T-helper 1 cell (primary cell): ENCODE measurements at places on chromosomes 2 and 18.

DNA sequence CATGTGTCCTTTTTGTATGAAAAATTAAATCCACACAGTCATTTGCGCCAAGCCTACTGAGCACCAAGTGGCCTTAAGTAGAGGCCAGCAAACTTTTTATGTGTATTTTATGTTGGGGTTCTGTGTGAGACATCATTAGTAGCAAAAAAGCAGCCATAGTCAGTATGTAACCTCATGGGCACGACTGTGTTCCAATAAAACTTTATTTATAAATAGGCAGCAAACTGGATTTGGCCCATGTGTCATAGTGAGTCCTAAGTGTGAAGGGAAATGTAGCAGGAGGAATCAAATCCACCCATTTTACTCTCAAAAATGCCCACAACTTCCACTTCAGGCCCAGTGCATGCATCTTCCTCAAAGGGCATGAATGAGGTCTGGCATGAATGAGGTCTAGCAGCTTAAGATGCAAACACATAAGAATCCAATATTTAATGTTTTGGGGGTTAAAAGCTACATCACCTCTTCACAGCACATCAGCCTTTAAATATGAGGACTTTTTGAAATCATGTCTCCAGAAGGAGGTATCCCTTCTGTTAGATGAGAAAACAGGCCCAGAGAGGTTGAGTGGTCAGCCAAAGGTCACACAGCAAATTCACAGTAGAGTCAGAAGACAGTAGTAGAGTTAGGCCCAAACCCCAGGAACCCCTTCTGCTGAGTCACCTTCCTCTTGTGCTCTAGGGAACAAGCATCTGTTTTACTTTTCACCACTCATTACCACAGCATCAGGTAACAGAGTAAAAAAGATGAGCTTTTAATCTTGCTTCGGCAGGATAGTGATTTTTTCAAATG is 45.6 kb downstream of the MREG start:
- DNase-seq = no peak

DNA sequence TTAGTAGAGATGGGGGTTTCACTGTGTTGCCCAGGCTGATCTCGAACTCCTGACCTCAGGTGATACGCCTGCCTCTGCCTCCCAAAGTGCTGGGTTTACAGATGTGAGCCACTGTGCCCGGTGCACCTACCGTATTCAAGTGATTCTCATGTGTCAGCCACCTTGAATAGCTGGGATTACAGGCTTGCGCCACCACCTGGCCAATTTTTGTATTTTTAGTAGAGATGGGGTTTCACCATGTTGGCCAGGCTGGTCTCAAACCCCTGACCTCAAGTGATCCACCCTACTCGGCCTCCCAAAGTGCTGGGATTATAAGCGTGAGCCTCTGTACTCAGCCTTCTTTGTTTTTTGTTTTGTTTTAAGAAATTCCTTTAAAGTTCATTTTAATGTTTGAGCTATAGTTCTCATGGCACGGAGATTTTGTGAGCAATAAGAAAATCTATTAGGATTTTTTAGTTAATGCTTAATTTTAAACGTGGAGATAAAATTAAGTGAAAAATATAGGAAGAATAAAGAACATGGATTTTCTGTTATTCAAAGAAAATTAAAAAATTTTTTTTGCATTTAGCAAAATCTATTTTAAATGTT is 242.6 kb downstream of the PHLPP1 start:
- DNase-seq = no peak

GRCh38 chr2:229141424-229142025 is 129.6 kb downstream of the PID1 start:
- DNase-seq = no peak

- DNase-seq = no peak
Measured at GRCh38 chr2:127884436-127884835, 1.3 kb downstream of the AMMECR1L start.

DNA sequence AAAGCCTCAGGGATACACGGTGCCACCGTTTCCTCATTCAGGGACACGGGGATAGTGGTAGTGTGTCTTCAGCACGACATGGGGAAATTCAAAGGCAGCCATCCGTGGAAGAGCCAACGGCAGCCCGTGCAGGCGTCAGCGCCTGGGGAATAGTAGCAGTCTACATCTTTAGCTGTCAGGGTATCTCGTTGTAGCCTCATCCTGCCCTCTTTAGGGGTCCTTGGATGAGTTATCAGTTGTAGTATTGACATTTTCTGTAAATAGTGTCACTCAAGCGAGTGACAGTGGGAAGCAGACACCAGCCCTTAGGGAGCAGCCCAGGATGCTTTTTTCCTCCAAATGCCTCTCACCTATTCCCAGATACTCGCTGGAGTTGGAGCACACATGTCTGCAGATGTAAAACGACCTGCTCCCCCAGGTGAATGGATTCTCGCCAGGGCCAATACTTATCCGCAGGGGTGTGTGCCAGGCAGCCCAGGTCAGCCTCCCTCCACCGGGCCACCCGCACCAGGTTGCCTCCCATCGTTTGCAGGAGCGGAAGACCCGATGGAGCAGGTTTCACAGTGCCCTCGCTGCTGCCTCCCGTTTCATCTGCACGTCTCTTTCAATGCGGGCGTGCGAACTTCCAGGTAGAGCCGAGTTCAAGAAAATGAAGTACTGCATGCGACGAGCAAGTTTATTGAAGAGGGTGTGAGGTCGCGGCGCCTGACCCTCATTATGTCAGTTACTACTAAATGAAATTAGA is 41.0 kb downstream of the AGAP1 start:
- no peak for DNase-seq

GRCh38 chr2:218961651-218962570 is 2.4 kb downstream of the CDK5R2 start:
- no peak for DNase-seq

- DNase-seq = no peak
Measured at GRCh38 chr2:200042944-200043343, 87.6 kb downstream of the MAIP1 start.

GRCh38 chr2:219104107-219105035 is 43.6 kb upstream of the IHH start:
- no peak for DNase-seq

- no peak for DNase-seq
Measured at GRCh38 chr2:47941936-47942335, 35.6 kb upstream of the FBXO11 start.
